ENCODE measurements at places on chromosomes 5 and 9.

GRCh38 chr9:31702957-31703356 is 681.5 kb upstream of the ACO1 start:
- no peak for DNase-seq

DNA sequence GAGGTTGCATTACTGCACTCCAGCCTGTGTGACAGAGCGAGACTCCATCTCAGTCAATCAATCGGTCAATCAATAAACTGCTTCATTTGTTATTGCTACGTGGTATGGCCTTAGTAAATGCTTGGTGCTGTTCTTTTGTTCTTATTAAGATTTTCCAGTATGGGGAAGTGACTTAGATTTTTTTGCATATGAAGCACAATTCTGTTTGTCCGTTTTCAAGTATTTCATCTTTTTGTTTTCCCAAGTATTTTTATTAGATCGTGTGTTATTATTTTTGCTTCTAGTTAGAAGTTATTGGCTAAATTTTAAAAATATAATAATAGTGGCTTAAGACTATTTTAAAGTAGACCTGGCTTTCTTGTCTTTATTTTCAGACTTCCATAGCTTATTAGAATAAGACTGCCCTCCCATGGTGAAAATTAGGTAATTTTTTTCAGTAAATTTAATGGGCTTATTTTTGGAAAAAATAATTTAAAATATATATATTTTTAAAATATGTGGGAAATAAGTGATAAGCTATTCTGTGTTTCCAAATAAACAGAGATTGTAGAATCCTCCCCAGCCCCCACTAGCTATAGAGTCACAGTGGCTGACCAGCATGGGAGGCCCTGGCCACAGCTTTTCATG is 14.7 kb upstream of the OMD start:
- DNase-seq: no peak

- no peak for DNase-seq
These were observed 242.8 kb downstream of the PRR16 start for GRCh38 chr5:120706877-120707276.

DNA sequence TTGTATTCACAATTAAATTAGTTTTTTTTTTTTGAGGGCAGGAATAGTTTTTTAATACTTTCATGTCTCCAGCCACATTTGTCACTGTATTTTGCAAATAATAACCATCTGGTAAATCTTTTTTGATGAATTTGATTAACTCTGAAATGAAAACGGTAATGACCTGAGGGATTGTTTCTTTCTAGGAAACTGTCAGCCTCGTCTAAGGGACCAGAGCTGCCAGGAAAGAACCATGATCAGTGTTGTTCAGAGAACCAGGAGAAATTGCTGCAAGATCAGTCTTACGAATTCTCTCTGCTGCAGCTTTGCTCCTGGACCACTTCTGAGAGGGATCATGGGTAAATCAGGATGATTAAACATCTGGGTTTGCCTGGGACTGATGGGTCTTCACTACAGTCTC is 114.5 kb upstream of the TAF11L2 start:
- DNase-seq: no peak

- no peak for DNase-seq
These were observed 54.2 kb downstream of the ARHGAP26 start for GRCh38 chr5:142824391-142824790.

- peak; percentile 50 for DNase-seq
These were observed 440 bp downstream of the ANXA2R start for GRCh38 chr5:43039471-43040286.

DNA sequence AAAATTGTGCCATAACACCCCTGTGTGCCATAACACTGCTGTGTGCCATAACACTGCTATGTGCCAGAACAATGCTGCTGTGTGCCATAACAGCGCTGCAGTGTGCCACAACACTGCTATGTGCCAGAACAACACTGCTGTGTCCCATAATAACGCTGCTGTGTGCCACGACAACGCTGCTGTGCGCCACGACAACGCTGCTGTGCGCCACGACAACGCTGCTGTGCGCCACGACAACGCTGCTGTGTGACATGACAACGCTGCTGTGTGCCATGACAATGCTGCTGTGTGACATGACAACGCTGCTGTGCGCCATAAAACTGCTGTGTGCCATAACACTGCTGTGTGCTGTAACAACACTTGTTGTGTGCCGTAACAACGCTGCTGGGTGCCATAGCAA is 25.9 kb downstream of the CFAP90 start:
- no peak for DNase-seq

DNA sequence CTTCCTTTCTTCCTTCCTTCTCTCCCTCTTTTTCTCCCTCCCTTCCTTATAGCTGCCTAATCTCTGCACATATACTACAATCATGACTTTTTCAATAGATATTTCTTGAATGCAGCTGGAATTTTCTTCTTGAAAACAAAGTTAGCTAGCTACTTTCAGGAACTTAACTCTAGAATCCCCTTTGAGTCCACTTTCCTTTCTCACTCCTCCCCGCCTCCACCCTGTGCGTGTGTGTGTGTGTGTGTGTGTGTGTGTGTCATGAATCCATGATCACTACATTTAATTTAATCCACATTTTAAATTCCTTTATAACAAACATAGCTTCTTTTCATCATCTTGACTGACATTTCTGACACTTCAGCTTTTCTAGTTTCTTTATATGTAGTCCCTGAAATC is 167.5 kb upstream of the KLF9 start:
- DNase-seq: no peak

DNA sequence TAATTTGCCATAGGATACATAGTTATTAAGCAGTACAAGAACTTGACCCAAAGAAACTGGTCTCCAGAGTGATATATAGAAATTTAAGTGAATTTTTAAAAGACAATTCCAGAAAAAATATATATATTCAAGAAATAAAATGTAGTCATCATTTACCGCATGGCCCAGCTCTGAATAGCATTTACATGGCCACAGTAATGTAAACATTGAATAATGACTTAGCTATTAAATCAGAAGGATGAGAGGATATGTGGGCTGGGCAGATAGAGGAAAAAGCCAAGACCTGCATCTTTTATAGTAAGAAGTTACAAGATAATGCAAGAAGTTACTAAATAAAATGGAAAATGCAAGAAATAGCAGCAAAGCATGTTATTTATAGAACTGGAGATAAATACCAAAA is 405.2 kb upstream of the WWC1 start:
- DNase-seq: no peak

DNA sequence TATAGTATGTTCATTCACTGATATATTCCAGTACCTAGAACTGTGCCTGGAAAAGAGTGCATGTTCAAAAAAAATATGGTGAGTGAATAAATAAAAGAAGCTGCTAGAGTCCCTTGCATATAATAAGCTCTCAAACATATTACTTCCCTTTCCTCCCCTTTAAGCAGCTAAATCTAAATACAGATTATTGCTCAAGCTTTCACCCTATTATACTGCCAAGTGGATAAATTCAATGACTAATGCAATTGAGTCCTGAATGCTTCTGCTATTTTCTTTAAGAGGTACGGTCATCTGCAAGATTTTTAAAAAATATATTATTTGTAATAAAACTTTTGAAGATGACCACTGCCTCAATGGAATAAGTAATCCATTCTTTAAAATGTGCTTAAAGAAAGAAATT is 248.4 kb downstream of the PLK2 start:
- no peak for DNase-seq

DNA sequence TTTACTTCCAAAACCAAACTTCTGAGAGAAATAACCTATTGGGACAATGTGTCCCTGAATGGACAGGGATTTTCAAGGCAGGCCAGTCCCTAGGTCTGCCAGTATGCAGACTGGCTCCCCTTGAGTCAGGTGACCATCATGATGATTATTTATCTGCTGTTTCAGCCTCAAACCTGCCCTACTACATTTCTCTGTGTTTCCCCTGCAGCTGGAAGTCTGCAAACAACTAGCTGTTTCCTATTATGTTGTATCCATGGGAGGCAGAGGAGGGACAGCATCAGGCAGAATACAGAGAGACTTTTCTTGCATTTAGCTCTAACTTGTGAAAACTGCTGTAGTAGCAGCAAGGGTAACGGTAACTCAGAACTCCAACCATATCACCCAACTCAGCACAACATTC is 36.2 kb upstream of the IFNK start:
- DNase-seq: no peak

DNA sequence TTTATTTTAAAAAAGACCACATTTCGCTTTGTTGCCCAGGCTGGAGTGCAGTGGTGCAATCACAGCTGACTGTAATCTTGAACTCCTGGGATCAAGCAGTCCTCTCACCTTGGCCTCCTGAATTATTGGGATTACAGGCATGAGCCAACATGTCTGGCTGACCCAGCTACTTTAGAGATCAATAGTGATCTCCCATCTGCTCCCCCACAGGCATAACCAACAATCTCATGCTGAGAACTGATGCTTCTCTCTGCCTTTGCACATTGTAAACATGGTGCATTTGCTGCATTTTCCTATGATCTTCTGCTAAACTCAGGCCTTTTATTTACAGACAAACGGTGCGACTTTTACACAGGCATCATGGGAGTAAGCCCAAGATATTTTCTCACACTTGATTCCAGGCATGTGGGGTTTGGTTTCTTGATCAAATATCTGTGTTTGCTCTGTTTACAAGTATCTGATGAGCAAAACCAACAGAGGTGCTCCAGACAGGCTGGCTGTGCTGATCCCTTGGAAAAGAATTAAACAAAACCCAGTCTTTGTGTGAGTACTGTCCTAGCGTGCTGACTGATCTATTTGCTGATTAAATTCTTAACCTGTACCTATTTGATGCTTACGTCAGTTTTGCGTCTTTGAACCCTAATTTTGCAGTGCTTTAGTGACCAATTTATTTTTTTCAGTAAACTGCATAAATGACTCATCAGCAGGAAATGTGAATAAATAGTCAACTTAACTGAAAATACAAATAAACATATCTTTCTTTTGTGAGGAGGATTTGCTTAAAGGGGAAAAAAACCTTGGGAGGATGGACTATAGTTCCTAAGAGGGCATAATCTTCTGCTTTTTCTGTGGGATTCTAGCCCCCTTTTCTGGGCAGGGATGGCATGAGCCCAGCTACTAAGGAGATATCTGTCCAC is 191.7 kb upstream of the NR3C1 start:
- no peak for DNase-seq

- DNase-seq: no peak
These were observed 50.5 kb downstream of the SPTLC1 start for GRCh38 chr9:92064711-92065110.

GRCh38 chr5:2475902-2476301 is 275.6 kb downstream of the IRX2 start:
- DNase-seq: no peak

GRCh38 chr9:133705576-133705975 is 32.6 kb downstream of the SARDH start:
- DNase-seq: no peak

- DNase-seq: no peak
These were observed 118.4 kb downstream of the GDNF start for GRCh38 chr5:37721447-37721871.

DNA sequence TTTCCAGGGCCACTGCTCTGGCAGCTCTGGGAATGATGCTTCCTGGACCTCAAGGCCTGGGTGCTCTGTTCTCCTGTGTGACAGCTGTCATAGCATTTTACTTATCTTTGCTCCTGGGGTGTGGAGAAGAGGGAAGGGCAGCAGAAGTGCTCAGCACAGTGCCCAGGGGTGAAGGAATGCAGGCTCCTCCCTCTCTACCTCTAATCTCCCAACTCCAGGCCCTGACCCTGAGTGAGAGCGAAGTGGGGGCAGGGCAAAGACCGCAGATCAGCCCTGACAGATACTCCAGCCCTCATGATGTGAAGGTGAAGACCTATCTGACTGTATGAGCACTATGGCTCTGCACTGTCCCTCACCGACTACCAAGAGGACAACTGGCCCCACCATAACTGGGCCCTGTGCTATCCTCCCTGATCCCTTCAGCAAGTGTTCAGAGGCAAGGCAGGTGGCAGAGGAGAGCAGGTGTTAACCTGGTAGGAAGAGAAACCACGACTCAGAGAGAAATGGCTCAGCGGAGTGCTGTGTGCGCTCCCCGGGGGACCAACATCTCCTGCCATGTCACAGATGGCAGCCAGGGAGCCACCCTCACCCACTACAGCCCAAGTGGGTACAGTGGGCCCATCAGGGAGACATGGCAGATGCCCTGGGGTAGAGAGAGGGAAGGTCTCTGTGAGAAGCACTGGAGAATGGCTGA is 16.8 kb downstream of the ACSL6 start:
- DNase-seq: no peak

DNA sequence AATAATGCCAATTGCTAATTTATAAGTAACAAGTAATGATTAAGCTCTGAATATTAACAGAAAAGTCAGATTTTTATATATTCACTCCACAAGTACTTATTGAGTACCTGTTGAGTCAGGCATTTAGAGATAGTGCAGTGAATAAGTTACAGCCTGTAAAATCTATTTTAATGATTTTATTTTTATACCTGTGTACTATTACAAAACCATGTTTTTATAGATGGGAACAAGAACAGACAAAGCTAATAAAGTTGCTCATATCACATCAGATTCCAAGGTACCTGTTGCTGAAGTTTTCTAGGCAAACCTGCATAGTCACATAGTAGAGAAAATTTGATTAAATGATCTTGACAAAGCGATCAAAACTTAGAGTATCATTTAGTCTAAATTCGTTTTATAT is 623.7 kb downstream of the EFNA5 start:
- no peak for DNase-seq

DNA sequence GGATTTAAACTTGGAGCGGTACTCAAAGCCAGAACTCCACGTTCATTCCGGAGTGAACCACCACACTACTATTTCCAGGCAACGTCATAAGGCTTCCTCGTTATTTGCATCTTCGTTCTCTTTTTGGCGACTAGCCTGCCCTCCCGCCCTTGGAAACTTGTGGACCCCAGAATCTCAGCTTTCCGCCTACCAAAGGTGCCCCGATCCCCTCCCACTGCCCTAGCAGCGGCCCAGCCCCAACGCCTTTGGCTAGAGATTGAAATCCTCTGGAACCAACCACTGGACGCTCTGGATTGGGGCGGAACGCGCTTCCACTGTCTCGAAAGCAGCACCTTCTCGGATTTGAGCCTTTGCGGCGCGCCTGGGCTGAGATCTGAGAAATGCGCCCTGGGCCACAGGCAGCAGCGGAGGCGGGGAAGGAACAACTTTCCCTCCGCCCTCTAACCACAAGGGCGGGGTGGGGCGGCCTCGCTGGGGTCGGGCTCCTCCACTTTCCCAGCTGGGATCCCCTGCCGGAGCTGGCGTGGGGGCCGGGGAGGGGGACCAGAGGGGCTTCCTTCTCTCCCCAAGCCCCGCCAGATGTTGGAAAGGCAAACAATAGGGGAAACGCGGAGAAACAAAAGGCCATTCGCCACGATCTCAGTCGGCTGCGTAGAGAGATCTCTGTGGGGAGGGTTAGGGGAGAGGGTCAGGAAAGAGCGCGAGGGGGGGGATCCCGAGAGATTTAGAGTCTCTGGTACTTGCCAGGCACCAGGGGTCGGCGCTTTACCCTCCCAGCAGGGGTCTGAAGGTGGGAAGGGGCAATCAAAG is 1.3 kb downstream of the MOB3B start:
- no peak for DNase-seq

Data from GM04504 (cell line).